ENCODE measurements at places on chromosomes 6 and 20. TPM values are rescaled to one million over a fixed set of nuclear protein-coding genes. Genes with fewer than 3 reads are reported as not detected.

The RIPPLY2 gene
- polyA plus RNA-seq = not detected

The ZNF165 gene
- 0.14 TPM for polyA plus RNA-seq

The LHFPL5 gene
- polyA plus RNA-seq = not detected

The OR2J3 gene
- not detected for polyA plus RNA-seq

The C6orf120 gene
- polyA plus RNA-seq = 32.8 TPM

The NHLRC1 gene
- polyA plus RNA-seq = 1.4 TPM

The TNXB gene
- 0.35 TPM for polyA plus RNA-seq

The OOEP gene
- polyA plus RNA-seq = not detected

The RIMS4 gene
- not detected for polyA plus RNA-seq

The SAMD3 gene
- 2.4 TPM for polyA plus RNA-seq

The TSPO2 gene
- not detected for polyA plus RNA-seq

The SLX4IP gene
- polyA plus RNA-seq = 2.8 TPM

The VNN1 gene
- polyA plus RNA-seq = not detected

The MUC22 gene
- polyA plus RNA-seq = not detected

The DAAM2 gene
- polyA plus RNA-seq = 3.5 TPM

The PLCB1 gene
- 16.4 TPM for polyA plus RNA-seq

The OR2B6 gene
- 0.09 TPM for polyA plus RNA-seq

The ZBTB22 gene
- polyA plus RNA-seq = 11.8 TPM

The IL17F gene
- polyA plus RNA-seq = not detected

The ATP6V1G2 gene
- 12.5 TPM for polyA plus RNA-seq

The PCMTD2 gene
- polyA plus RNA-seq = 32.4 TPM

The FAM83C gene
- polyA plus RNA-seq = not detected

The VSTM2L gene
- polyA plus RNA-seq = 0.50 TPM

The C6orf58 gene
- polyA plus RNA-seq = not detected

The RNF182 gene
- polyA plus RNA-seq = 11.9 TPM

The SEMG1 gene
- not detected for polyA plus RNA-seq

The JPH2 gene
- polyA plus RNA-seq = 1.6 TPM

The IPCEF1 gene
- 0.35 TPM for polyA plus RNA-seq

The ILRUN gene
- polyA plus RNA-seq = 57.0 TPM

The GPX5 gene
- not detected for polyA plus RNA-seq

The GNMT gene
- 0.07 TPM for polyA plus RNA-seq

The FHL5 gene
- not detected for polyA plus RNA-seq

The NRSN1 gene
- polyA plus RNA-seq = not detected

The WDR27 gene
- 20.0 TPM for polyA plus RNA-seq

The SCGN gene
- polyA plus RNA-seq = not detected

The TNFRSF21 gene
- 21.7 TPM for polyA plus RNA-seq

The LGSN gene
- polyA plus RNA-seq = not detected

The PAK5 gene
- not detected for polyA plus RNA-seq

The ZBTB12 gene
- 4.3 TPM for polyA plus RNA-seq

All from AG04450 (cell line).